ENCODE measurements at places on chromosomes 11 and 22.

DNA sequence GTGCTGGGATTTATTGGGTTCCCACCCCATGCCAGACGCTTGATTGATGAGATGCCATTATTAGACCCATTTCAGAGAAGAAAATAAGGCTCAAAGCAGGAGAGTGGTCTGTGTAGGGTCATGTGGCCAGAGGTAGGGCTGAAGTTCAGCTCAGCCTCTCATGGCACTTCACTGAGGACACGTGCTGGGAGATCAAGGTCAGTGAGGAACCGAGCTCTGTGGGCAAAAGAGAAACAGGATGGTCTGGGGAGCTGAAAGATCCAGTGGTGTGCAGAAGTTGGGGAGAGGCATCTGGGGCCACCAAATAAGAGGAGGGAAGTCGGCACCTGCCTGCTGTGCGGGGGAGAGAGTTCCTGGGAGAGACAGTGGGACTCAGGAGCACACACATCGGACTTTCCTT lies 19.6 kb downstream of the RHOD start:
- DNase-seq: no peak

DNA sequence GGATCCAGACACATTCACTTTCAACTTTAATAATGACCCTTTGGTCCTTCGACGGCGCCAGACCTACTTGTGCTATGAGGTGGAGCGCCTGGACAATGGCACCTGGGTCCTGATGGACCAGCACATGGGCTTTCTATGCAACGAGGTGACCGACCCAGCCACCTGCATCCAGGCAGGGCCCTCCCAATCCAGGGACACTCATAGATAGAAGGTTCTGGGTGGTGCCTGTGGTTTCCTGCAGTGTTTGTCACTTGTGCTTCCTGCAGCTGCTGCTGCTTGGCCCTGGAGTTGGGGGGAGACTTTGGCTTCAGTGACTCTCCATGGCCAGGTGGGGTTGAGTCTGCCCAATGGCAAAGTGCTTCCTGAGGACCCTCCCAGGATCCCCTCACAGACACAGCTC lies 7.3 kb downstream of the APOBEC3B start:
- DNase-seq: no peak

DNA sequence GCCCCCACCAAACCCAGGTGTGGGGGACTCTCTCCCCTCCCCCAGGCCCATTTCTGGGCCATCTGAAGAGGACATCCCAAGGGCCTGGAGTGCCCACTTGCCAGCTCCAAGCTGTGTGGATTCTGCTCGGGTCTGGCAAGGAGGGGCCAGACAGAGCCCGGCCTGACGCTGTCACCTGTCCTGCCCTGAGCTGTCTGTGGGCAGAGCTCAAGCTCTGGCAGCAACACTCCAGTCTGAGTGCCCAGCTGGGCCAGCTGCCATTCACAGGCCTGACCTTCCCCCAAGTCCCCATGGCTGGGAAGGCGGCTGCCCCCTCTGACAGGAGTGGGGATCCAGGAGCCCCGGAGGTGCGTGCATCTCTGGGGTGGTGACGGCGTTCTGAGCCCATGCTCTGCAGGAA lies 6.2 kb upstream of the PIM3 start:
- DNase-seq: no peak

DNA sequence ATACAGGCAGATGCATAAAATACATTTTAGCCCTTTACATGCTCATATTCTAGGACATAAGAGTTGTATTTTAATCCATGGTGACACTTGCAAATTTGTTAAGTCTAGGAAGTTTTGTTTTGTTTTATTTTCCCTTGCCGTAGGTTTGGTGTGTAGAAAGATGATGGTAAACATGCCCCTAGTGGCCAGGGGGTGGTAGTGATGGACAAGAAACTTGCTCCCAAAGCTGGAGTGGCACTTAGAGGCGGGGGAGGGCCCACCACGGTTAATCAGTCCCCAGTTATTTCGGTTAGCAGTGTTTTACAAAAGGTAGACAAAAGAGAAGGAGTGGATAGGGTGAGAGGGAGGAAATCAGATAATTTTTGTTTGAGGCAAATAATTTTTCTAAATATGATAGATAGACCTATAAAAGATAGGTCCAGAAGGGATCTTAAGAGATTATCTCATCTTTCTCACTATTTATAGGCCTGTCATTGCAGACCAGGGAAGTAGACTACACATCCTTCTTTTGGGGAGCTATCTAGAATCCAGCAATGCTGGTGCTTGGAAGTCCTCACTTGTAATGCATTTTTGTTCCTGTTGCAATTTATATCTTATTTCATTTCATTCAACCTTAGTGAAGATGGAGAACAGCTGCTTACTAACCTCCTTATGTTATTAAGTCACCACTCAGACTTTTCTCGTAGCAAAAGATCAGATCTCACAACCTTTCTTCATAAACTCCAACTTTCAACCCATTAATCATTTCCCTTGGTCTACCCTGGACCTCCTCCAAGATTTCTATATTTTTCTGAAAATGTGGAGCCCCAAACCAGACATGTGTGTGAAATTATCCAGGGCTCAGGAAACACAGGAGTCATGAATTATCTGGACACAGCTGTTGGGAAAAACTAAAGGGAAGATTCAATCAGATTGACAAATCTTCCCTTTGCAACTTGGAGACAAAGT lies 5.9 kb upstream of the BDNF start:
- DNase-seq: peak; percentile 46

DNA sequence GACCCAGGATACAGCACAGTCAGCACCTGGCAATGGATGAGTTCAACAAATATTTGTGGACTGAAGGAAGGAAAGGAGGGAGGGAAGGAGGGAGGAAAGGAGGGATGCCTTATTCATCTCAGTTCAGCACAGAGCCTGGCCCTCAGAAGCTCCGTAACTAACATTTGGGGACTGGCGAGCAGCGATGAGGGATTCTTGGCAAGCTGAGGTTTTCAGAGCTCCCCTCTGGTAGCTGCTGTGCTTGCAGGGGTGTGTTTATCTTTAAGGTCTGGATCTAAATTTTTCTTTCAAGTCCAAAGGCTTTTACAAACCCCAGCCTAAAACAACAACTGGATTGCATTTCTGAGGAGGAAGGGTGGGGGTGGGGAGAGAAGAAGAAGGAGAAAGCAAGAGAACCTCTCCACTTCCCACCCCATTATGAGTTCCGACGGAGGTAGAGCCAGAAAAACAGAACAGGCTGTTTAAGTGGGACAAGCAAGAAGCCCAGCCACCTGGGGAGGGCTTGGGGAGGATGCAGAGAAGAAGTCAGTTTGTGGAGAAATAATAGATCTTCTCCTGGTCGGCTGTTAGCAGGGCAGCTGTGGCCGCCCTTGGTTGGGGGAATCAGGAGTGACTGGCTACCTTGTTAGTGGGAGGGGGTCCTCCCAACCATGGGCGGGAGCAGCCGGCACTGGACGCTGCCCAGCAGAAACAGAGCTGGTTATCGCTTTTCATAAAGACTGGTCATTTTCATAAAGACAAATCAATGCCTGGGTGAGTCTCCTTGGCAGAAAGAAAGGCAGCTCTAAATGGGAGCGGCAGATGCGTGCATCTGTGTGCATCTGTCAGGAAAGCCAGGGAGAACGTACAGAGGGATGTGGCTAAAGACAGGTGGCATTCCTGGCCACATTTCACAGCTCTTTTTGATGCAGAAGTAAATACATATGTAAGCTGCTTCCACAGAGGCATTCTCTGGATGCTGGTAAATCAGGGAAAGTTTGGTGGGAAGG lies 78.0 kb downstream of the TSPAN18 start:
- DNase-seq: no peak
